Activated CD8-positive, alpha-beta memory T cell treated with anti-CD3 and anti-CD28 coated beads for 4 hours (primary cell): ENCODE measurements at places on chromosomes 6 and 20.

- DNase-seq, result no peak
Measured at GRCh38 chr6:32974541-32975308, 6.3 kb downstream of the BRD2 start.

DNA sequence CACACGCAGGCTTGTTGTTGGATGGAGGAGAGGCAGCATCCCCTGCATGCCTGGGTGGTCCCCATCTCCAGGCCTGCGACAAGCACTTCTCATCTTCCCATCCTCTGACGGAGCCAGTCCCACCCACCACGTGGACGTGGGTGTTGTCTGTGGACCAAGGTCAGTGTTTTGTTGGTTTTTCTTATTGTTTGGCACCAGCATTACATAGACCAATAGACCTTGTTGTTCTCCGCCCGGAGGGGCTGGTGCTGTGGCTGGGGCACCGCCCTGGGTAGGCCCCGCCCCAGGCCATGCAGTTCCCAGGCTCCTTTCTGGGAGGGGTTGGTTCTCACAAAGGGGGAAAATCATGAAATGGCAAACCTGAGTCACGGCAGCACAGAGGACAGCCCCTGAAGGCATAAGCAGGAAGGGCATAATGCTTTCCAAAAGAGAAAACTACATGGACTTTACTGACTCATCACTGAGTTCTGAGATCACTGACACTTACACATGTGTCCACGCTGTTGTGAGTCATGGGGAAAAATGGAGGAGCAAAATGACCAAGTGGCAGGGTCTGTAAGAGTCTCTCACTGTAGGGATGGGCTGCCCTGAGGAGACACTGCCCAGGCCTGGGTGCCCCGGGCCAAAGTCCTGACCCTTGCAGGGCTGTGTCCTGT, 90.8 kb downstream of the THBS2 start:
- DNase-seq, result no peak

DNA sequence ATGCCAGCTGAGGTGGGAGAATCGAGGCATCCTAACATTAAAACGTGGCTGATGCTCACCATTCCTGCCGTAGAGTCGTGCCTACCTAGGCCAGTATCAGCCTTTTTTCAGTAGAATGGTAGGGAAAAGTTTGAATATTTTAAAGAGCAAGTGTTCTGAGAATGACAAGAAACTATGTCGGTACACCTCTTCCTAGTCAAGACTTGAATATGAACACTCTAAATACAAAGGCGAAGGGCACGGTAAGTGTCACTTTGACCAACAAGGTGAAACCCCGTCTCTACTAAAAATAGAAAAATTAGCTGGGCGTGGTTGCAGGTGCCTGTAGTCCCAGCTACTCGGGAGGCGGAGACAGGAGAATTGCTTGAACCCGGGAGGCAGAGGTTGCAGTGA, 1.0 kb downstream of the GINM1 start:
- DNase-seq, result no peak

- DNase-seq, result no peak
Measured at GRCh38 chr6:162119341-162119740, 608.2 kb downstream of the PRKN start.

DNA sequence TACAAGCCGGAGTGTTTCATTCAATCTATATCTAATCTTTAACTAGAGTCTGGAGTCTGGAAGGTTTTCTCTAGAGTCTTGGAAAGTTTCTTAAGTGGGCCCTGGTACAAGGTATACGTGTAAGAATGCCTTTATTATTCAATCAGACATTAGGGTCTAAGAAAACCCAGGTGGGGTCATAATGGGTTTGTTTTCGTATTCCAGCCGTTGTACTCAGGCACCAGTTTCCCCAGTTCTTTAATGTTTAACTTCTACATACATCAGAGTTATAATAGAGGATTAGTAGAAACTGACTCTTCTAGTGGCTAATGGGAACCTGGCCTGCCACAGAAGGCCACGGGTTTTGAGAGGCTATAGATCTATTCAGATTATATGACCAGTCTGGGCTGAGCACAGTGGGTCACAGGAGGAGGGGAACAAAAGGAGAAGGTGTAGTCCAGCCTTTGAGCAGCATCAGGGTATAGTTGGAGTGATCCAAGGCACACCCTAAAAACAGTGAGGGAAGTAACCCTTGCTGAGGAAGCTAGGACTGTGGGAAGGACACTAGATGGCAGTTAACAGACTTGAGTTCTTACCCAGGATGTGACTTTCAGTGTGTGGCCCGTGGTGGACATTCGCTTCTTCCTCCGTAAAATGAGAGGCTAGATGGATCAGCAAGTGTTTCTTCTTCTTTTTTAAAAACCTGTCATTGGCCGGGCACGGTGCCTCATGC, 15.5 kb downstream of the FAM83B start:
- no peak for DNase-seq

DNA sequence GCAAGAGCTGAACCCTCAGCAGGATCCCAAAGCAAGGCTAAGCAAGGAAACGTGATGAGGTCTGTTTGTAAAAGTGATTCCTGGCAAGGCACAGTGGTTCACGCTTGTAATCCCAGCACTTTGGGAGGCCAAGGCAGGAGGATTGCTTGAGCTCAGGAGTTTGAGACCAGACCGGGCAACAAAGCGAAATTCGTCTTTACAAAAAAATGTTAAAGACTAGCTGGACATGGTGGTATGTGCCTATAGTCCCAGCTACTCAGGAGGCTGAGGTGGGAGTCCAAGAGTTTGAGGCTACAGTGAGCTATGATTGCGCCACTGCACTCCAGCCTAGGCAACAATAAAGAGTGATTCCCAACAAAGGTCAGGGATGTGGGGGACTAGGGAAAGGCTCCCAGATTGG, 4.1 kb upstream of the XKR7 start:
- DNase-seq, result no peak

DNA sequence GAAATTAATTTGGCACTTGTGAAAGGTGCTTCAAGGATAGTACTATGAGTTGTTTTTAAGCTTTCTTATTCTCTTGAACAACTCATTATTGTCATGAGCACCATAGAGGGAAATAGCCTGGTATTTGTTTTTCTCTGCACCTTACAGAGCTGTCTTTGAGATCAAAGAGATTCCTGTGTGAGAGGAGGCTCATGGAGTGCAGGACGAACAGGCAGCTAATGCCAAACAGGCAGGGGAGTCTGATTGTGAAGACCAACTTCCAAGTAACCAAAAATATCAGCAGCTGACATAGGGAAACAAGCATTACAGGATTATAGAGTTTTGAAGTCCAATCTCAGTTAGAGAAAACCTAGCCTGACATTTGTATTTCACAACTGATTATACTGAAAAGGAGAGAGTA, 110.6 kb upstream of the TENT5A start:
- DNase-seq, result no peak

GRCh38 chr20:38032585-38033329, 499 bp downstream of the TTI1 start:
- DNase-seq, result peak; percentile 53

GRCh38 chr6:130758813-130759212, 68.4 kb upstream of the SMLR1 start:
- DNase-seq, result no peak

DNA sequence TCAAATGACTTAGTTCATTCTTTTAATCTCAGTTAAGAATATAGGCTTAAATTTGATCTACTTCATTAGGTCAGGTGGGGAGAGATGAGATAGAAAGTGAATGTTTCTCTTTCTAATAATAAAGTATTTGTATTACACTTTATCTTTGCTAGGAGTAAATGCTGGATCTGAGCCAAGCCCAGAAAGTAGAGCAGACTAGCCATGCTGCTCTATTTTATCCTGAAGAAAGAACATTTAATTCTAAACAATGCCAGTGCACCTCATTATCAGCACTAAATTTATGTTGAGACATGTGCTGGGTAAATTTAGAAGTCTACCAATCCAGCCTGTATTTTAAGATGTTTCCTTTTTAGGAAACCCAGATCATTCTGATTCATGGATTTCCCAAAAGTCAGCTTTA, 43.5 kb downstream of the AKIRIN2 start:
- no peak for DNase-seq

DNA sequence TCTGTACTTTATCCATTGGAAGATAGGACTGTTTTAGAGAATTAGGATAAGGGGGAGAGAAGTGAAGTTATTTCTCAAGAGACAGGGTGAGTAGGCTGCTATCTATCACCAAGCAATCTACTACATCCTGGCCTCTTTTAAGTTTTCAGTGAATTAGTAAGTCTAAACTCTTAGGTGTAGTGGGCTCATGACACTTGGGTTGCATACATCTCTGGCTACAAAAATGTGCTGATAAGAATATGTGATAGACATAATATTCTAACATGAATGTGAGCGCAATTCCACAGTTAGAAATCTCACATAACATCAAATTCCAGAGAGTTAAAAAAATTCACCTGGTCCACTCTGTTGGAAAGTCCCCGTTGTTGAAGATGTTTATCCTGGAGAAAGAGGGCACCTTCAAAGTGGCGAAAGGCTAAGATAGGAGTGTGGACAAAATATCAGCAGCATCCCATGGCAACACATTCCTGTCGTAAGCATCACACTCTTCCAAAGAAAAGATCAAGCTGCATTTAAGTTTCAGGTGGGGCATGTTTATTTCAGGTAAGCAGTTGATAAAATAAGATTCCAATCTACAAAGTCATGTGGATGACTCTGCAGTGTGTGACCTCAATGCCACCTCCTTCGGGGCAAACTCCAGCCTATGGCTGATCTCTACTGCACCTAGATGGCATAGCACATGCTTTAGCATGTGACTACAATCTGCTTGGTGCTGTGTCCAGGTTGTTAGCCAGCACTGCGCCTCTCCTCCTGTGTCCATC, 111.7 kb upstream of the NEDD9 start:
- DNase-seq, result no peak

- DNase-seq, result no peak
Measured at GRCh38 chr6:35852994-35853393, 47.8 kb downstream of the LHFPL5 start.

DNA sequence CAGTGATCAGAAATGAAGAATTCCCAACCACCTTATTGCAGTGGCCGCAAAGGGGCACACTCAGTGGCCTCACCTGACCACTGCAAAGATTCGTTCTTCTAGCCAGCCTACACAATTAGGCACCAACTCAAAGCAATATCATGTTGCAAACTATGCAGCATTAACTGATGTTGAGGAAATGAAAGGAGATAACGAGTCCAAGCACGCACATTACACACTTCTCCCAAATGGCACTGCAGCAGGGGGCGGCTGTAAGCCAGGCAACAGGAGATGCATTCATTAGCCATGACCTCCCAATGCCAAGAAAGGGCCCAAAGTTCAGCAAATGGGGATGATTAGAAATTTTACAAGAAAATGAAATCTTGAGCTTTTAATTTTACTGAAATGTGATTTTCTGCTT, 39.3 kb downstream of the ATXN1 start:
- DNase-seq, result no peak

DNA sequence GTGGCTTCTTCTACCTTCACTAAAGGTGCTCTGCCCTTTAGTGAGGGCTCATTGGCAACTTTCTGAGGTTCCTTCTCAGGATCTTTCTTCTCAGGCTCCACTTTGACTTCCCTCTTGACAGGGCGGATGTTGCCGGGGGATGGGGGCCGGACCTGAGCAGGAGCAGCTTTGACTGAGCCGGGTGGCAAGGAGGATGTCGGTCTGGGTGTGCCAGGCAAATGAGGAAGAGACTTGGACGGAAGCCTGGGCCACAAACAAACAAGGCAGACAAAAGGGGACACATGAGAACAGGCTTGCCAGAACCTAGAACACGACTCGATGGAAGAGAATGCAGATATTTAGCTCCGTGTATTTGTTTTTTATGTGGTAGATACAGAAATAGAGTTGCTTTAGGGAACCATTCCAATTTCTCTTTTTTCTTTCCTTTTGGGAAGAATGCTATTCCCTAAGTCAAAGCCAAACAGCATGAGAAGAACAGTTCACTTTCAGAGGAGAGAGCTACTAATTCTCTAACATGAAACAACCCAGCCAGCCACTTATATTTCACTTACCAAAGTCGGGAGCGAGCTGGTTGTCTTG, 76.2 kb upstream of the BCLAF1 start:
- DNase-seq, result no peak

- no peak for DNase-seq
Measured at GRCh38 chr20:36374995-36375394, 68.9 kb downstream of the DLGAP4 start.

- no peak for DNase-seq
Measured at GRCh38 chr6:147674099-147674498, 165.6 kb downstream of the SAMD5 start.

DNA sequence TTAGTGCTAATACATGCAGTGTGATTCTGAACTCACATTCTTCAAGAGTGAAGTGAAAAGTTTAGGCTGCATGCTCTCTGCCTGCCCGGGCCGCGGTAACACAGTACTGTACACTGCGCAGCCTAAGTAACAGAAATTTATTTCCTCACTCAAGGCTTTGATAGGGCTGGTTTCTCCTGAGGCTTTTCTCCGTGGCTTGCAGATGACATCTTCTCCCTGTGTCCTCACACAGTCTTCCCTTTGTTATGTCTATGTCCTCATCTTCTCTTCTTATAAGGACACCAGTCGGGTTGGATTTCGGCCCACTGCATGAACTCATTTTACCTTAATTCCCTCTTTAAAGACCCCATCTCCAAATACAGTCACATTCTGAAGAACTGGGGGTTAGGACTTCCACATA, 51.1 kb upstream of the TMEM170B start:
- DNase-seq, result no peak

- DNase-seq, result no peak
Measured at GRCh38 chr6:33173535-33174180, 18.6 kb downstream of the COL11A2 start.

- peak; percentile 35 for DNase-seq
Measured at GRCh38 chr20:8305449-8305978, 173.4 kb downstream of the PLCB1 start.

DNA sequence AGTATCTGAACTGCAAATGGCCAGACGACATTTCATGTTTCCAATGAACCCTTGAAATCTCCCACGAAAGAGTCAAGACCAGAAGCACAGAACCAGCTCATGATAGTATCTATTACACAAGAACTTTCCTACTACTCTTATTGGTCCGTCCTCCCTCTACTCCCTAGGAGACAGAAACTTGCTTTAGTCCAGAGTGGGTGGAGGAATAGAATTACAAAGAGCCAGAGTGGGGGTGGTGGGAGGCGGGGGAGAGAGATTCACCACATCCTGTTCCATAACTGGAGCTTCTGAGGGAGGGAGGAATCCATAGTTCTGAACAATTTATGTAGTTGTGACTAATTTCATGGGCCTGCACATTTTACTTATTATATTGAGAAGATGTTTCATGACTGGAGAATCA, 18.5 kb upstream of the WFDC10A start:
- DNase-seq, result no peak

GRCh38 chr6:139544701-139545057, 170.2 kb upstream of the CITED2 start:
- no peak for DNase-seq

- DNase-seq, result no peak
Measured at GRCh38 chr6:117615750-117616390, 13.6 kb upstream of the GOPC start.

DNA sequence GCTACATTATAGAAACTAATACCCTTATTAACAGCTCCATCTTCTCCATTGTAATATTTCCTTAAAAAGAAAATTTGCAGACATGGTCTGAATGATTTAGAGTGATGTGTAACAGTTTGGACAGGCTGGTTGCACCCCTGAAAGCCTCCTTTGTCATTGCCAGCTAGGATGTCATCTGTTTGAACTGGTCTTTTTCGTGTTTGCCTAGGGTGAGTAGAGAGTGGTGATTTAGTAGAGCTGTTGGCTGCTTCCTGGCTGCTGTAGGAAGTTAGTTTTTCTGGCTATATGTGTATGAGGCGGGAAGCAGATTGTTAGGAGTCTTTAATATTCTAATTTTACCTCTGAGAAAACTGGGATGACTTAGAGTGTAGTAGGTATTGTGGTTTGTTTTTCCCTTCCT, 101.1 kb downstream of the ZFAND3 start:
- no peak for DNase-seq

GRCh38 chr6:69623357-69623756, 173.5 kb downstream of the LMBRD1 start:
- DNase-seq, result no peak
